Activated CD4-positive, alpha-beta T cell treated with anti-CD3 and anti-CD28 coated beads for 4 hours (primary cell): ENCODE measurements at places on chromosomes 6 and 20.

- peak; percentile 10 for DNase-seq
These were observed 862 bp upstream of the SOBP start for GRCh38 chr6:107488875-107489635.

- DNase-seq, result peak; percentile 74
These were observed 16.1 kb downstream of the FGD2 start for GRCh38 chr6:37021356-37022129.

GRCh38 chr20:23419995-23420901 is 1.0 kb downstream of the NAPB start:
- DNase-seq, result peak; percentile 59

GRCh38 chr6:81623106-81623759 is 129.2 kb downstream of the TENT5A start:
- DNase-seq, result no peak

GRCh38 chr6:150273457-150274309 is 95.1 kb upstream of the IYD start:
- no peak for DNase-seq
